ENCODE measurements at places on chromosomes 1 and 21.
A peak's percentile ranks its signal among the peaks of the same experiment; 100 is the strongest.

DNA sequence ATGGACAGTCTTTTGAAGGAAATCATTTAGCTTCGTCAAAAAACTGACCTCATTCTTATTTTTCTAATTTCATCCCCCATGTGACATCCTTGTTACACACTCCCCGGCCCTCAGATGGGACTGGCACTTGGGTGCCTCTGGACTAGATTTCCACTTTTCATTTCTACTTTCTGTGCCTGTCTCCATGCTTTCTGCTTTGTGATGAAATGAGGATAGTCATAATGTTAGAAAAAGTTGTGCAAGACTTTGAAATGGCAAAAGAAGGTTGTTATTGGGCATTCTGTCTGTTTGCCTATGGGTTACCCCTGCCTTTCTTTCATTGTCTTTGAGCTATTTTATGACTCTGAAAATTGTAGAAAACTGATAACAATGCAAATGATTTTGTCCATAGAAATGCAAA is 54.9 kb downstream of the MDM4 start:
- DNase-seq: no peak

- no peak for DNase-seq
These were observed 221.3 kb downstream of the TOMM20 start for GRCh38 chr1:234907208-234907939.

DNA sequence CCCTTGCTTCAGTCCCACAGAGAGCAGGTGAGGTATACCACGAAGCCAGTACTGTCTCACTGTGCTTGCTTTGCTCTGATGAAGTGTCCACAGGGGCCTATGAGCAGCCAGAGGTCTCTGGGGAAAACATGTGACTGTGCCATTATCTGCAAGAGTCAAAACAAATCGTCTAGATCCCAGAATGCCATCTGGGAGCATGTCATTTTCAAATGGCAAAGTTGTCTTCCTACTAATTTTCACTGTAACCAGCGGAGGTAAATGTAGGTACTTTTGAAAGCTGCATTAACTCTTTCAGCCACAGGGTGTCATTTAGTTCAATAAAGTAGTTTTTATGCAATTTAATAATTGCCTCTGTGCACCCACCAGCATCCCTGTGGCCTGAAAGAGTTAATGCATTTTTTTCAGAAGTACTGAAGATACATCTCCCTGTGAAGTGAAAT is 173.6 kb upstream of the SGIP1 start:
- no peak for DNase-seq

DNA sequence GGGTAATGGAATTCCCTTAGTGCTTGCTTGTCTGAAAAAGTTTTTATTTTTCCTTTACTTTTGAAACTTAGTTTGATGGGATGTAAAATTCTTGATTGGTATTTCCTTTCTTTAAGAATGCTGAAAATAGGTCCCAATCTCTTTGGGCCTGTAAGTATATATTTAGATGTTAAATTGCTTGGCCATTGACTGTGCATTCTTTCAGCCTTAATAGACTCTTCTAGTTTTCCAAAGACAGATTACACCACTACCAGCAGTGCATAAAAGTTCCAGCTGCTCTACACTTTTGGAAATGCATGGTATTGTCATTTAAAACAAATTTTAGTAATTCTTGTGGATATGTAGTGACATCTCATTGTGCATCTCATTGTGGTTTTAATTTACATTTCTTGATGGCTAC is 464.8 kb upstream of the USP24 start:
- no peak for DNase-seq

DNA sequence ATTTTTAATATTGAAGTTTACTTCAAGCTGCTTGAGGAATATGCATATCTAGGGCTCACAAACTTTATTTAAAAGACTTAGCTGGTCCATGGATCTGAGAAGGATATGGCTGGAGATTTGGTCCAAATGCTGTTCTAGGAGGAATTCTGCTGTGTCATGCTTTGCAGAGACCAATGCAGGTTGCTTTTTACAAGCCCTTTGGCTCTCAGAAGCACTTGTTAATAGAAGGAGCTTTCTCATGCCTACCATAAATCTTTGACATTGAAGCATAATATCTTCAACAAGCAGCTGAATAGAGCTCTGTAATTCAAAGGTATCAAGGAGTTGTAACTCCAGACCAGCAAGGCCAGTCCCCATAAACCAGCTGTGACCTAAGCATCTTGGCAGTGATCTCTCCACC is 299.1 kb downstream of the HHAT start:
- DNase-seq: no peak

DNA sequence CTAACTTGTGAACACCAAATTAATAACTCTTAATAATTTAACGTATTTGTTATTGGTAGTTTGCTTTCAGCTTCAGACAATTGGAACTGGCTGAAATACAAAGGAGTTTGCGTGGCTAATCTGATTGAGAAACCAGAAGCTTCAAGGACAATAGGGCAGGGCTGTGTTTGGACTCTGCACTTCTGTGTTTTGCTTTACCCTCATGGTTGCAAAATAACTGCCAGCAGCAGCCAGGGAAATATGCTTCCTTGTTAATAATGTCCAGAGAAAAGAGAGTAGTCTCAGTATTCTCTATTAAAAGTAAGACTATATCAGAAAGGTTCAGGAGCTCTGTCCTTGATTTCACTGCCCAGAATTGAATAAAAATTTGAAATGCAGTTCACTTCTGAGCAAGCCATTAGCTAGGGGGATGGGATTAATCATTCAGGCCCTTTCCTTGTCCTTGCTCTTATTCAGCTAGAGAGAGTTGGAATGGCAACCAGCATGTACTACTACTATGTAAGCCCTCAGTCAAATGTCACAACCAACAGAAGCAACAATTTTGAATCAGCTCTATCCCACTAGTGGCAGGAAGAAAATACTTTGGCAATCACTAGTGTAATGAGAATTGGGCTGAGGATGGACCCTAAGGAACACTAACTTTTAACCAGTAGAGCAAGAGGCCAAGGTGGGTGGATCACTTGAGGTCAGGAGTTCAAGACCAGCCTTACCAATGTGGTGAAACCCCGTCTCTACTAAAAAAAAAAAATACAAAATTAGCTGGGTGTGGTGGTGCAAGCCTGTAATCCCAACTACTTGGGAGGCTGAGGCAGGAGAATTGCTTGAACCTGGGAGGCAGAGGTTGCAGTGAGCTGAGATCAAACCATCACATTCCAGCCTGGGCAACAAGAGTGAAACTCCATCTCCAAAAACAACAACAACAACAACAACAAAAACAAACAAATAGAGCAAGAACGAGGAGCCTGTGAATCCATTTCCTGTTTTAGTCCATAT is 76.8 kb downstream of the POU2F1 start:
- no peak for DNase-seq

GRCh38 chr1:24517898-24518297 is 15.3 kb downstream of the RCAN3 start:
- DNase-seq: no peak

GRCh38 chr1:41773144-41773591 is 145.6 kb downstream of the HIVEP3 start:
- no peak for DNase-seq

DNA sequence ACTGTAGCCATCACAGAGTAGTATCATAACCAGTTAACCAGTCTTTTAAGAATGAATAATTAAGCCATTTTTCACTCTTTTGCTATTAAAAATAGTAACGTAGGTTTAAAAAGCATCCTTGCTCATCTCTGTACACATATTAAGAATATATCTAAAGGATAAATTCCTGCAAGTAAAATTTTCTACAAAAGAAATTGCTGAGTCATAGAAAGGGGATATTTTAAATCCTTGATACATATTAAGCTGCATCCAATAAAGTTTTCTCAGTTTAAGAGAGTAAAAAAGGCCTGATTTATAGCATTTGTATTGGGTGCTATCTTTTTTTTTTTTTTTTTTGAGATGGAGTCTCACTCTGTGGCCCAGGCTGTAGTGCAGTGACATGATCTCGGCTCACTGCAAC is 1.9 kb upstream of the CTH start:
- DNase-seq: no peak

GRCh38 chr1:163263818-163264655 is 57.7 kb upstream of the NUF2 start:
- no peak for DNase-seq

DNA sequence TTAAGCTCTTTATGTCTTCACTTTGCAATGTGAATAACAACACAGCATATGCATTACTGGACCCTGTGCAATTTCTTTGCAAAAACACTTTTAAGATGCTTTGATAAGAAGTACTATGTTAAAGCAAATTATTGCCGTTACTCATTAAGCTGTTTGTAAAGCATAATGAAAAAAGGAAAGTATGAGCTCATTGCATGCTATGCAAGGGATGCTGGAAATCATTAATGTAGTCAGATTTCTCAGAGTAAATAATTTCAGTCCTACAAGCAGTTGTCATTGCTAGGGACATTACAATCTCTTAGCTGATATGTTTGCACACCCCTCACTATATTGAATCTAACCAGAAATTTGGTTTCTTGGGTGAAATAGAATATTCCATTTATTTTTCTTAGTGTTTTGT is 982.5 kb upstream of the ADGRL2 start:
- no peak for DNase-seq

GRCh38 chr1:47388030-47388890 is 27.8 kb upstream of the FOXE3 start:
- DNase-seq: no peak

DNA sequence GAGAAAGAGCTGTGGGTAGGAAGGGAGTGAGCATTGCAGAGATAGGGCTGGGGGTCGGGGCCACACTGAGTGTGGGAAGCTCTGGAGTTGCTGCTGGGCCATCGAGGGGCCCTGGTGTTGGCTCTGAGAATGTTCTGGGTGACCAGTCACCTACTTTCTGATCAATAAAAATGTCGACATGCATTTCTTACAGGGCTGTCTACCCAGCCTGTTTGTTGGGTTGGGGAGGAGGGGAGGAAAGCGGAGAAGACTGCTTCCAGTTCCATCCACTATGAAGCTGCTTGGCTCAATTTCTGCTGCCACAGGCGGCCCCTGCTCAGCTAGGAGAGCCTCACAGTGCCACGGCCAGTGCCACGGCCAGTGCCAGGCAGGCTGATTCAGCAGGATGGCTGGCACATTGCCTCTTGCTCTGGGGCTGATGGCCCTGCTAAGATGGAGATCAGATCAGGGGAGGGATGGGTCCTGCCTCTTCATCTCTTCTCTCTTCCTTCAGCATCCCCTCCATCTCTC is 3.0 kb upstream of the PADI3 start:
- no peak for DNase-seq

GRCh38 chr1:39819091-39819812 is 30.6 kb upstream of the BMP8B start:
- no peak for DNase-seq

DNA sequence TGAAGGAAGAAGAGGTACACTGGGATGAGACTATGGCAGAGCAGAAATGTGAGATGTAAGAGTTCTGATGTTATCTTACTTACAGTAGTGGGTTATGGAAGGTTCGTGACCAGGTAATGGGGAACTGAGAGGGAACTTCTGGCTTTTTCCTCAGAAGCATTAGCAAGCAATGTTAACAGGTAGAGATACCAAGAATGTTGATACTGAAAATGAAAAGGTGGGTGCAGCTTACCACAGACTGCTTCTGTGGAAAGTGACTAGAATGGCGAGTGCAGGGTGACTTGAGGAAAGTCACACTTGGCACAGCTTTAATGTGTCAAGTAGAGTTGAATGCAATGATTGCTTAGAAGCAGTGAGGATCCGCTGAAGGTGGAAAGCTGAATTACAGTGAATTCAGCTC is 70.8 kb downstream of the PLA2G4A start:
- no peak for DNase-seq

GRCh38 chr1:151048645-151049032 is 1.1 kb downstream of the C1orf56 start:
- no peak for DNase-seq

- DNase-seq: peak; percentile 24
These were observed 10.5 kb upstream of the LAX1 start for GRCh38 chr1:203754455-203754864.

GRCh38 chr1:193471981-193472380 is 285.6 kb upstream of the B3GALT2 start:
- DNase-seq: no peak

DNA sequence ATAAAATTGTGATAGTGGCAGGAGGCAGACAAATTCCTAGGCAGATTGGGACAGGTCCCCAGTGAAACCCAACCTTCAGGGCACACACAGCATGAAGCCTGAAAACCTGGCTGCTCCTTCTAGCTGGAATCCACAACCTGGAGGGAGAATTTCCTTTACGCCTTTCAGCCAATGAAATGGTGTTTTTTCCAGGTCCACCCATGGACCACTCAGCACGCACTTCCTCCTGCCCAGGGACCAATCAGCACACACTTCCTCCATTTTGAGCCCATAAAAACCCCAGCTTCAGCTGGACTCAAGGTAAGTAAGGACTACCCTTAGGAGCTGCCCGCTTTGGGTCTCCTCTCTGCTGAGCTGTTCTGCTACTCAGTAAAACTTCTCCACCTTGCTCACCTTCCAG is 120.1 kb downstream of the AKT3 start:
- no peak for DNase-seq

GRCh38 chr21:37702241-37702640 is 214.0 kb downstream of the KCNJ6 start:
- no peak for DNase-seq

GRCh38 chr21:29102791-29103257 is 27.6 kb upstream of the MAP3K7CL start:
- no peak for DNase-seq

- DNase-seq: no peak
These were observed 7.2 kb downstream of the TFF2 start for GRCh38 chr21:42343556-42343955.

GRCh38 chr21:29697555-29698193 is 242.1 kb downstream of the GRIK1 start:
- DNase-seq: no peak

- DNase-seq: peak; percentile 89
These were observed 65.9 kb downstream of the PIK3CD start for GRCh38 chr1:9717193-9718005.

GRCh38 chr1:183089025-183089639 is 65.9 kb downstream of the LAMC1 start:
- no peak for DNase-seq

DNA sequence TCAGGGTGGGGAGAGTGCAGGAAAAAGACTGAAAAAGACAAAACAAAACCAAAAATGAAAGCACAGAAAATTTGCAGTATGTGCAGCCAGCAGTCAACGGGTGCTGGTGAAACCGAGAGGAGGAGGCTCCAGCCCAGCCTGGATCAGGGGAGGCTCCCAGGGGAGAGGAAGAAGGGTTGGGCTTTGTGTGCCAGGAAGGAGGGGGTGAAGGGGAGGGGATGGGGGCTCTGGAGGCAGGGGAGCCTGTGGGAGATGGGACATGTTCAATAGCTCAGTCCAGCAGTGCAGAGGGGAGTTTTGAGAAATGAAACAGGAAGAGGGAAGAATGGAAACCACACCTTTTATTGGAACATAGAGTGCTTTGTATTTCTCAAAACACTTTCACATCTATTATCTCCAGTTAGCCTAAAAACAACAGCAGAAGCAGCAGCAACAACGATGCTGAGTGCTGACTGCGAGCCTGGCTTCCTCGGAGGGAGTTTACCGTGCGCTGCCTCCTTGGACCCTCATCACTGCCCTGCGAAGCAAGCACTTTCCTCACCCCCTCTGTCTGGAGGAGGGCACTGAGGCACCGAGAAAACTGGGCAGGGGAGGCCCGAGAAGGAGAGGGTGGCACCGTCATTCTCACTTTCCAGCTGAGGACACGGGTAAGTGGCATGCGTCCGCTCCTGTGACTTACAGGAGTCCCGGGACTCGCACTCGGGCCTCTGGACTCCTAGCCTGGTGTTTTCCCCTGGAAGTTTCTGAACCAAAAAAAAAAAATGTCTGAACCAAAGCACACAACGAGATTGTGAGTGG is 62.9 kb downstream of the MDM4 start:
- DNase-seq: peak; percentile 18
